GM23248 (cell line): ENCODE measurements at places on chromosomes 11 and 22.

- no peak overlapping the region for H3K4me3 ChIP-seq
- peaks cover 14% of the 10 kb centered on the region for H3K4me1 ChIP-seq
- peak overlapping the region; percentile 27; the same call in 1 of the 2 replicates for H3K27ac ChIP-seq
These were observed 2.5 kb downstream of the MRPL49 start for GRCh38 chr11:65124480-65125196.

GRCh38 chr11:17393472-17393871 lies 5.0 kb upstream of the KCNJ11 start:
- H3K4me3 ChIP-seq, result no peak overlapping the region
- H3K36me3 ChIP-seq, result no peaks in the 10 kb centered on the region
- DNase-seq, result no peak

DNA sequence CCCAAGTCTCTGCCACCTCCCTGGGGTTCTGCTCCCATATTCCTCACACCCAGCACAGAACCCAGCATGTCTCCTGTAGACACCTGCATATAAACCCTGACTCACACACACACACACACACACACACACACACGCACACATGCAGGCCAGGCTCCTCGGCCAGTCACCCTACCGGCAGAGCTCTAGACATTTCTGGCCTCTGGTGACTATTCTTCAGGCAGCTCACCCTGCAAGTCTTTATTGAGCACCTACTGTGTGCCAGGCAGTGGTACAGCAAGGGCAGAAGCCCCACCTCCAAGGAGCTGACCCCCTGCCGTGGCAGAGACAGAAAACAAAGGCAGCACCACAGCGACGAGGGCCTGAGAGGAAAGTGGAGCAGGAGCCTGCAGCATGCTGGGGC lies 50.3 kb downstream of the CDKN1C start:
- H3K36me3 ChIP-seq, result no peaks in the 10 kb centered on the region
- no peaks in the 10 kb centered on the region for H3K4me1 ChIP-seq
- H3K27ac ChIP-seq, result no peak overlapping the region
- no peak overlapping the region for H3K4me3 ChIP-seq

DNA sequence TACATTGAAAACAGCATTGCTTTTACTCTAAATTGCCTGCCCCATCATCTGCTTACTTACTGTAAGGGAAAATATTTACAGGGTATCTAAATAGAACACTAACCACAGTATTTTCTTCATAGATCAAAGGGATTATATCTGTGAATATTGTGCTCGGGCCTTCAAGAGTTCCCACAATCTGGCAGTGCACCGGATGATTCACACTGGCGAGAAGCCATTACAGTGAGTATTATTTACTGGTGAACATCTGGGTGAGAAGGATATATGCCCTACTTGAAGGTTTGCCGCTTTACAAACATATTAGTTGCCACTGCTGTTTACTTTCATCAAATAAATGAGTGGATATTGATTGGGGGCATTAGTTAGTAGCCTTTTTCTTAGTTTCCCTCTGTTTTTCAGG lies 5.9 kb upstream of the CNTF start:
- H3K4me3 ChIP-seq, result no peak overlapping the region; the same call in 1 of the 2 replicates
- peak overlapping the region; percentile 45 for H3K27ac ChIP-seq
- peaks cover 31% of the 10 kb centered on the region for H3K4me1 ChIP-seq
- H3K36me3 ChIP-seq, result peaks cover 82% of the 10 kb centered on the region
- no peaks in the 10 kb centered on the region for H3K27me3 ChIP-seq
- peak; percentile 92 for DNase-seq

DNA sequence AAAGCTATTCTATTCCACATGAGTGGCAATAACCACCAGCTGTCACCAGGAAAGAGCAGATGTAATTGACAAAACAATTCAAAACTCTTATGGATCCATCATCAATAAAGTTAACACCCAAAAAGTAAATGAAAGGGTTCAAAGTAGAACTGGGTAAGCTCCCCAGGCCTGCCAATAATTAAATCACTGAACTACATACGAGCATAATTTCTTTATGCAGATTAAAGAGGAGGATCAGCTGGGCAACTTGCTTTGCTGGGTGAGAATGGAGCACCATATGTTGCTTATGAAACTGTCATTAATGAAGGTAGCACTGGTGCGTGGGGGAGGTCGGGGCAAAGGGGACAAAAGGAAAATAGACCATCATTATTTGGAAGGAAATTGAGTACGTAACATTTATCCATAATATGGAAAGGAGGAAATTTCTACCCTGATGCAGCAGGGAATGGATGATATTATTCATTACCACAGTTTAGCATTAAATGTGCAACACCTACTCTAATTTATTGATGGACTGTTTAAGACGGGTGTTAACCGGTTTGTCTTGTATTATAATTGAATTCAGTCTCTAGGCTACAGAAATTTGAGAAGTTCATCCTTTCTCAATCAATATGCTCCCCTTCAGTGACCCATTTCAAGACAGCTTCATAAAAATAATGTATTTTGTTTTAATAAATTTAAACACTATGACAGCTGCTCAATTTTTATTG lies 315.9 kb downstream of the CADM1 start:
- H3K4me3 ChIP-seq, result no peak overlapping the region
- H3K27ac ChIP-seq, result no peak overlapping the region
- H3K36me3 ChIP-seq, result no peaks in the 10 kb centered on the region
- H3K4me1 ChIP-seq, result no peaks in the 10 kb centered on the region
- DNase-seq, result no peak

DNA sequence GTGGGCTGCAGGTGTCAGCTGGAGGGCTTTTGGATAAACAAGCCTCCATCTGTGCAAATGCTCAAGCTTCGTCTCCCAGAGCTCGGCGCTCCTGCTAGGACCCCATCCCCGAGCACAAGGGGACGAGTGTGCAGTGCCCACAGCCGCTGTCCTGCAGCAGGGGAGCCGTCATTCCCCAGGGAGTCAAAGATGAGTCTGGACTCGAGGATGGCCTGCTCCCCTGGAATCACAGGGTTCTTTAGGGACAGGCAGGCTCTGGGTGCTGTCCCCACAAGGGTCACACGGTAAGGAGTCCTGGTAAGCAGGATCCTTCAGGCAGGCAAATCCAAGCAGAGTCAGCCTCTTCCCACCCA lies 50.2 kb downstream of the APOL1 start:
- H3K36me3 ChIP-seq, result peaks cover 93% of the 10 kb centered on the region
- H3K27me3 ChIP-seq, result no peaks in the 10 kb centered on the region
- DNase-seq, result no peak
- H3K27ac ChIP-seq, result no peak overlapping the region

- peaks cover 25% of the 10 kb centered on the region for H3K4me1 ChIP-seq
- H3K4me3 ChIP-seq, result no peak overlapping the region
- H3K27me3 ChIP-seq, result no peaks in the 10 kb centered on the region
- DNase-seq, result peak; percentile 90
These were observed 20.8 kb upstream of the TXNRD2 start for GRCh38 chr22:19962246-19962908.

- no peak for DNase-seq
- H3K27ac ChIP-seq, result no peak overlapping the region
- H3K4me1 ChIP-seq, result peaks cover 19% of the 10 kb centered on the region
- H3K27me3 ChIP-seq, result no peaks in the 10 kb centered on the region
- H3K36me3 ChIP-seq, result peaks cover 4% of the 10 kb centered on the region; the same call in 1 of the 2 replicates
These were observed 15.8 kb upstream of the TXNRD2 start for GRCh38 chr22:19957445-19957844.

- H3K27ac ChIP-seq, result no peak overlapping the region
- DNase-seq, result no peak
These were observed 26.3 kb upstream of the HMGXB4 start for GRCh38 chr22:35230839-35231584.

- no peaks in the 10 kb centered on the region for H3K36me3 ChIP-seq
- no peaks in the 10 kb centered on the region for H3K27me3 ChIP-seq
- H3K27ac ChIP-seq, result no peak overlapping the region
- DNase-seq, result no peak
These were observed 1642.2 kb downstream of the LRRC4C start for GRCh38 chr11:39817241-39817640.

DNA sequence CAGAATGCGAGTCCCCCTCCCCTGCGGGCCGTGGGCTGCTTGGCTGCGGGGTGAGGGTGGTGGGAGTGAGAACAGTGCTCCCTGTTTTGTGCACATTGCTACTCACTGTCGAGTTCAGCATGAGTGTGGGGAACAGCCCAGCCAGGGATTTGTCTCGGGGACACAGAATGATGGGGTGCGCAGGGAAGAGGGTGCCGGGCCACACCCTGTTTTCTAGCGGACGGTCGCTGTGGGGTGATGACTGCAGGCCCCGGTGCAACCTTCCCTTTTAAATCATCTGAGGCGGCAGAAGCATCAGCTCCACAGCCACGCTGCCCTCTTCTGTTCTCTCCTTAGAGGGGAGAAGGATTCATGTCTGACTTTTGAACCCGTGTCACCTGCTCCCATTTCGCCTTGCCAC lies 1051.2 kb downstream of the TBC1D22A start:
- no peak overlapping the region for H3K27ac ChIP-seq
- H3K36me3 ChIP-seq, result no peaks in the 10 kb centered on the region
- no peaks in the 10 kb centered on the region for H3K27me3 ChIP-seq
- no peaks in the 10 kb centered on the region for H3K4me1 ChIP-seq
- no peak for DNase-seq

DNA sequence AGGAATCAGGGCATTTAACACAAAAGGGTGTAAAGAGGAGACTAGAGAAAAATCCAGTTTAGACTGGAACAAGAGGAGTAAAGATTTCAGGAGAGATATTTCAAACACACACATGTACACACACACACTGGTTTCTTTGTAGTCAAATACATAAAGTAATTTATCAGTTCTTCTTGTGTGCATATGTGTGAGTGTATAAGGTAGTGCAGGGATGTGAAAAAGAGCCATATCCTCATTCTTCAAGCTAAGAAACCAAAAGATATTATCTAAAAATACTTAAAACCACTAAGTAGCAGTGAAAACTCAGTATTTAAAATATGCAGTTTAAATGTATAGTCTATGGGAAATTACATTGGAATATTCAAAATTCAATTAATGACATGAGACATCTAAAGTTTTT lies 52.5 kb upstream of the CARD18 start:
- peaks cover 9% of the 10 kb centered on the region for H3K4me1 ChIP-seq
- H3K27me3 ChIP-seq, result no peaks in the 10 kb centered on the region
- H3K4me3 ChIP-seq, result no peak overlapping the region
- DNase-seq, result no peak

GRCh38 chr22:50525858-50526107 lies 385 bp upstream of the SCO2 start:
- no peak for DNase-seq
- H3K27me3 ChIP-seq, result no peaks in the 10 kb centered on the region
- peak overlapping the region; percentile 84 for H3K27ac ChIP-seq
- no peaks in the 10 kb centered on the region for H3K4me1 ChIP-seq

DNA sequence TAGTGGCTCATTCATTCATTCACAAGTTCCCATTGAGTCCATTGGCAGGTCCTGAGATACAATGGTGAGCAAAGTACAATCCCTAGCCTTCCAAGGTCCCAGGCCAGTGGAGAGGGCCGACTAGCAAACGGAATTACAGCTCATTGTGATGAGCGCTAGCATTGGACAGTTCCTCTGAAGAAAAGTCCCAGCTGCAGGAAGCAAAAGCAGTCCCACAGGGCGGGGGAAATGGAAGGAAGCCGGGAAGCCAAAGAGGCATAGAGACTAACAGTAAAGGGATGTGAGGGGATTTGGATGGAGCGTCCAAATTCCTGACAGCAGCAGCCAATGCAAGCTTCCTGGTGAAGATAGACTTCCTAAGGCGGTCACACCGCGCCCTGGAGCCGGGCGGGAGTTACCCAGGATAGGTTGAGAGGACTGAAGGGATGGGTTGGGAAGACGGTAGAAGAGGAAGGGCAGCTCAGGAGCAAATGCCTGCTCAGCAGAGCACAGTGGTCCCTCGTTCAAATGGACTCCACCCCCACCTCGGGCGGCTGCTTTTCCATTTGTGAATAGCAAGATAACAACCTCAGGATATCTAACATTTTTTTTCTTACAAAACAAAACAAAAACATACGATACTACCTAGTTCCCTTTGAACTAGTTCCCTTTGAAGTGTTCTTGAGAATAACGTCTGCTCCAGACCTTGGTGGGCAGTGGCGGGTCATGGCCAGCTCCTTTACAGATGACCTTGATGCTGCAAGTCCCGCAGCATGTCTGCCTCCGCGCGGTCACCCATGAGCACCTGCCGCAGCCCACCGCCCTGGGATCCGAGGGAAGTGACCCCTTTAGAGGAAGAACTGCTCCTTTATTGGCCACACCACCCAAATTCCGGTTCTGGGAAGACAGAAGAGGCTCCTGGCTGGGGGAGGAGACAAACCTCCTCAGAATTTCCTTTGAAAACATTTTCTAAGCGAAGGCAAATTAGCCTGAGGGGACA lies 132.9 kb downstream of the RASSF10 start:
- no peak overlapping the region for H3K4me3 ChIP-seq
- H3K27ac ChIP-seq, result no peak overlapping the region
- H3K4me1 ChIP-seq, result peaks cover 36% of the 10 kb centered on the region

DNA sequence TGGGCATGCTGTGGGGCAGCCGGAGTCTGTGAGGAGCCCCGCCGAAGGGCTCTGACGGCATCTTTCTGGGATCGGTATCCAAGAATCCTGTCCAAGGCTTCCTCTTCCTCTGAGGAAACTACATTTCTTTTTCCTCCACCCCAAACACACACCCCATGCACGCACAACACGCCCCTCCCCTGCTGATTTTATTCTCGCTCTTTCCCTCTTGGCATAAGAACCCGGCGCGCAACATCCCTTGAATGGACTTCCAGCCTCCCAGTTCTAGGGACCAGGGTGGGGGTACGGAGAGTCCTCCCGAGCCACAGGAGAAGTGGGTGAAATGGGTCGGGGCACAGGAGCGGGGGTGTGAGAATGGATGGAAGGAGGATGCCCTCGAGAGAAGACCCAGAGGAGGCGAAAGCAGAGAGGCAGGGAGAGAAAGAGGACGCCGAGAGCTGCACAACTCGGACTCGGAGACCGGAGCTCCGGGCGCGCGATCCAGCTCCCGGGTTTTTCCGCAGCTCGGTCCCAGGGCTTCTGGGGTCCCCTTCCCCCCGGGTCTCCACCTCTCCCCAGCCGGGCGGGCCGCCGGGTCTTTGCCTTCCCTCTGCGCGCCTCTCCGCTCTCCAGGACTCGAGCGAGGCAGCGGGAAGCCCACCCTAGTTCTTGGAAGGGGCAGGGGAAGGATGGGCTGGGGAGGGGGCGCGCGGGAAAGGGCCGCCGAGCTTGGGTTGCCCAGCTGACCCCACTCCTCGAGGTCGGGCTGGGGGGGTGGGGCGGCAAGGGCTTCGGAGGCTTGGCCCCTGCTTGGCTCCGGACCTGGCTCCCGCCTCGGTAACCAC lies 1.5 kb upstream of the LARGE1 start:
- H3K36me3 ChIP-seq, result no peaks in the 10 kb centered on the region
- peak overlapping the region; percentile 44 for H3K27ac ChIP-seq
- peak; percentile 76 for DNase-seq
- peak overlapping the region; percentile 99 for H3K4me3 ChIP-seq
- H3K27me3 ChIP-seq, result 0 out of 2 replicates have a peak, but pooled peaks cover 4% of the 10 kb centered on the region

DNA sequence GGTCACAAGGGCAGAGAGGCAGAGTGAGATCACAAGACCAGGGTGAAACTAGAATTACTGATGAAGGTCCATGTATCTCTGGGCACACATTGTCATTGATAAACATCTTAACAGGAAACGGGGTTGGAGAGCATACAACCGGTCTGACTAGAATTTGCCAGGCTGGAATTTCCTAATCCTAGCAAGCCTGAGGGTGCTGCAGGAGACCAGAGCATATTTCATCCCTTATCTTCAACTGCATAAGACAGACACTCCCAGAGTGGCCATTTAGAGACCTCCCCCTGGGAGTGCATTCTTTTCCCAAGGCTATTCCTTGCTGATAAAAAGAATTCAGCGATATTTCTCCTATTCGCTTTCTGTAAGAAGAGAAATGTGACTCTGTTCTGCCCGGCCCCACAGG lies 84.6 kb upstream of the IZUMO1R start:
- no peak overlapping the region for H3K27ac ChIP-seq
- DNase-seq, result no peak
- H3K27me3 ChIP-seq, result no peaks in the 10 kb centered on the region
- no peaks in the 10 kb centered on the region for H3K36me3 ChIP-seq
- no peaks in the 10 kb centered on the region for H3K4me1 ChIP-seq
- H3K4me3 ChIP-seq, result no peak overlapping the region

GRCh38 chr11:69007975-69008381 lies 5.1 kb downstream of the MRGPRF start:
- H3K4me1 ChIP-seq, result peaks cover 44% of the 10 kb centered on the region
- DNase-seq, result no peak
- no peaks in the 10 kb centered on the region for H3K27me3 ChIP-seq
- H3K36me3 ChIP-seq, result no peaks in the 10 kb centered on the region
